ENCODE measurements at places on chromosomes 7 and 10. TPM values are rescaled to one million over a fixed set of nuclear protein-coding genes. Genes with fewer than 3 reads are reported as not detected.

AGAP5 gene
- 5.4 TPM for total RNA-seq

IKZF1 gene
- total RNA-seq = 5.5 TPM

GHITM gene
- 140 TPM for total RNA-seq

DNA sequence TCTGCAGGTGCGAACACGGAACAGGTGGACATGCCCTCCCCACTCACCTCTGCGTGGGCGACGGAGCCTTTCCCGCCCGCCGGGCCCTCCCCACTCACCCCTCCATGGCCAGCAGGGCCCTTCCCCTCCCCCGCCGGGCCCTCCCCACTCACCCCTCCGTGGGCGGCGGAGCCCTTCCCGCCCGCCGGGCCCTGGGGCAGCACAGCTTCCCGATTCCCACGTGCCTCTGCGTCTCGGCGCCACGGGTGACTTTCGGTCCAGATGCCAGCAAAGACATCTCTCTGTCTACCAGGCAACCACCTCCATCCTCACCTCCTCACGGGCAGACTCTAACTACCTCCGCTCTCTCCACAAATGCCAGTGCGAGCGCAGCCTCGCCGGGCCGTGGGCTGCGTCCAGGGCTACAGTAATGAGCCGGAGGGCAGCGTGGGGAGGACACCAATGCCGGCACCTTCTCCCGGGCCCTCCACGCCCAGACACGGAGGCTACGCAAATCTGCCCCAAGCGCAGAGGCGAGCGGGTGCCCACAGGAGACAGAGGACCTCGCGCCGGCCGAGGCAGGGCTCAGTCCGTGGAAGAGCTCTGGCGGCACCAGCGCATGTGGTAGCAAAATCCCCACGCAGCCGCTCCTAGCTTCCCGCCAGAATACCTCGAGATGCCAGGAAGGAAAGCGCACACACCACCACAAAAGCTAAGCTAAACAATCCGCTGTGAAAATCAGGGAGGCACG, 21.8 kb downstream of the GPER1 start:
- no peak for DNase-seq

DNA sequence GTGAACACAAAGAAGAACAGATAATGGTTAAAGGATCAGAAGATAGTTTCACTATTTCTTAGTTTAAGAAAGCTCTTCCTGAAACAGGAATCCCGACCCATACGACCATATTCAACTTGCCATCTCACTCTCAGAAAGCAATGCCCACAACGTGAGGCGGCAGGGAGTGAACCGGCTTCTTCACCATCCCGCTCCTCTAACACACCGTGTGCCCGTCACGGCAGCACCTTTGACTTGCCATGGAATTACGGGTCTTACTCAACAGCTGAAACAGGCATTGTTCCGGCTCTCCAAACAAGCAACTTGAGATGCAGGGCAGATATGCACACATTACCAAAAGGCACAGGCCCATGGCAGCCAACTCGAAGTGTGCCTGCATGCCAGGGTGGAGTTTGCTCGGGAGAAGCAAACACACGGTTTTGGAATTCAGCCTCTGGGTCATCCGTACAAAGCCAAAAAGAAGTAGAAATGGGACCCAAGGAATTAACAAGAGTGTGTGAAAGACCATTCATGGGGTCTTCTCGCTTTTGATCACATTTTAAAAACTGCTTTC, 293.6 kb downstream of the DNAJB6 start:
- no peak for DNase-seq

DNA sequence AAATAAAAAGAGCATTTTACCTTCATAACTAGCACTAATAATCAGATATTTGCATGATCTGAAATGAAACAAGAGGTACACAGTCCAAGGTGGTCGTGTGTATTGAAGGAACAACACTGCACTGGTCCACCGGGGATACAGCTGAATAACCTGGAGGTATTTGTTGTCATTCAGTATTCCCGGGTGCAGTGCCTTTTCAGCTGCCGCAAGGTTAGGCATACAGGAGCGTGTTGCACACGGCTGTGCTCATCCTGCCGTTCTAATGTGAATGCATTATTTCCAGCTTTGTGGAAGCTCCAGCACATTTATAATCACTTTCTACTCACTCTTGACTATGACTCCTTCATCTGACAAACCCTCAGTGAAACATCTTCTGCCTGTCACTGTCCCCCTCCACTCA, 377.8 kb downstream of the GFRA1 start:
- no peak for DNase-seq

Data from sigmoid colon (tissue), 7 donors.